ENCODE measurements at places on chromosomes 12 and 14.

- DNase-seq, result no peak
Observed at GRCh38 chr12:31516702-31517101, 74.2 kb downstream of the DENND5B start.

DNA sequence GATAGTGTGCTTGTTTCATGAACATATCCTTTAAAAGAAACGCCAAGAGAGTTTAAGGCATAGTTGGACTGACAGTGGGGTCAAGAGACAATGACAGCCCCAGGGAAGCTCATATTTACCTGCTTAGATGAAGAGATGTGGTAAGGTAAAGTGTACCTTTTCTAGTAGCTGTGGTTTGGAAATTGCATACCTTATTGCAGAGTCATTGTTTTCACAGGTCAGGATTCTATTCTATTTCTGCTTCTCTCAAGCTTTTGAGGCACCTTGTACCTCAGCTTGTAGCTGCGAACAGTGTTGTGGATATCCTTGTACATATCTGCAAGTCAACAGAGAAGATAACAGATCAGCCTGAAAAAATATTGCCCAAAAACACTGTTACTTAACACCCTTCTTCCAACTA lies 47.7 kb downstream of the ATP6V1D start:
- DNase-seq, result no peak

GRCh38 chr14:69538766-69539165 lies 35.9 kb downstream of the CCDC177 start:
- no peak for DNase-seq

- DNase-seq, result no peak
Observed at GRCh38 chr14:68897559-68898155, 81.4 kb downstream of the ACTN1 start.
